ENCODE measurements at places on chromosomes 5 and 9.

- DNase-seq = no peak
Observed at GRCh38 chr9:132909311-132909710, 30.6 kb downstream of the SPACA9 start.

DNA sequence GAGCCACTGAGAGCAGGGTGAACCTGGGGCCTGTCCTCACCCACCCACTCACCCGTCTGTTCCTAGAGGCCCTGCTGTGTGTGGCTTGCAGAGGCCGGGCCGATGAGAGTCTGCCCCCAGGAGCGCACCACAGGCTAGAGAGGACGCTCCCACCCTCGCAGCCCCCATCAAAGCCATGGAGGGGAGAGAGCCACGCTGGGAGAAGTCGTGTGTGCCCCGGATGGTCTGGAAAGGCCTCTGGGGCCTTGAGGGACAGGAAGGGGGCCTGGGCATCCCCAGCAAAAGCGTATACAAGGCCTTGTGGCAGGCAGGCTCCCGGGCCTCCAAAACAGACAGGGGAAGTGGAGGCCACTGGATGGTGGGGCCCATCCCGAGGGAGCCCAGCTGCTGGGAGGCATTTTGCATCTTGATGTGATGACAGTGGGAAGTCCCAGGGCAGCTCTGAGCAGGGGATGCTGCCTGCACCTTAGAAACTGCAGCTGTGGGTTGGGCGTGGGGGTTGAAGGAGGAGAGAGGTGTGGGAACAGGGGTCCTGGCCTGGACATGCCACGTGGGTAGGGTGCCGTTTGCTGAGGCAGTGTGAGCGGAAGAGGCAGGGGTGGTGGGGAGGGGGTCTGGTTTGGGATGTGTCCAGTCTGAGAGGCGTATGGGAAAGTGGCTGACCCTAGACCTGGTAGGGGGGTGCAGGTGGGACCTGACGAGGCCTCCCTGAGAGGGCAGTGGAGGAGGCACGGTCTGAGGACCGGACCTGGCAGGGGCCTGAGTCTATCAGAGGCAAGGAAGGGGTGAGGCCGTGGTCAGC is 43.0 kb upstream of the NOTCH1 start:
- no peak for DNase-seq

GRCh38 chr5:31382051-31382878 is 149.6 kb downstream of the DROSHA start:
- no peak for DNase-seq

GRCh38 chr5:24525414-24525813 is 119.4 kb downstream of the CDH10 start:
- no peak for DNase-seq

- no peak for DNase-seq
Observed at GRCh38 chr9:120521101-120521500, 58.9 kb downstream of the CDK5RAP2 start.

Measured in activated naive CD4-positive, alpha-beta T cell treated with Interleukin-2 at 50 U/mL for 16 hours (primary cell).